ENCODE measurements at places on chromosomes 4 and X.
A peak's percentile ranks its signal among the peaks of the same experiment; 100 is the strongest.

DNA sequence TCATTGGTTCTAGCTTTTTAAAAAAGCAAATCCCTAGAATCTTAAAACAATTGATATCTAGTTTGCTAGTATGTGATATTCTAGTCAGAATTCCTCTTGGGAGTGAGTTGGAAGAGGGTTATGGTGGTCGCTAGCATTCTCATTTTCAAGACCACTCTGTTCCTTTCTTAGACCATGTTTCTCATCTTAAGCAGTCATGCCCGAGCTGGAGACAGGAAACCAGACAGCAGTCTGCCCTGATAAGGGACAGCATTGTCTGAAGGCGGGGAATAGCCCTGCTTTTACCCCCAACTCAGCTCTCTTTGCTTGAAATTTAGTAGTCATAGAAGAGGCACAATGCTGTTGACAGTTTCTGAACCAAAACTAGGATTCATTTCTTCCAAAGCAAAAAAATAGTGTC lies 5.2 kb downstream of the KLF3 start:
- DNase-seq, result no peak

- DNase-seq, result no peak
Observed at GRCh38 chr4:92825791-92826190, 522.0 kb downstream of the GRID2 start.

- peak; percentile 50 for DNase-seq
Observed at GRCh38 chrX:41265615-41266014, 68.3 kb upstream of the DDX3X start.

- no peak for DNase-seq
Observed at GRCh38 chr4:122865425-122865824, 38.8 kb downstream of the FGF2 start.

GRCh38 chr4:14293582-14293981 lies 666.1 kb upstream of the BOD1L1 start:
- DNase-seq, result no peak

GRCh38 chr4:139227729-139228404 lies 50.8 kb upstream of the ELF2 start:
- DNase-seq, result no peak
